Smooth muscle cell of the umbilical artery (primary cell): ENCODE measurements at places on chromosomes 5 and 9. TPM values are rescaled to one million over a fixed set of nuclear protein-coding genes. Genes with fewer than 3 reads are reported as not detected.

Gene CDKN2A
- total RNA-seq: 25.8 and 27.9 TPM in 2 replicates

Gene RIGI
- 7.1 and 12.1 TPM in 2 replicates for total RNA-seq

Gene SGCD
- 12.7 and 31.2 TPM in 2 replicates for total RNA-seq

Gene TSSK1B
- total RNA-seq: 0.30 and 0.46 TPM in 2 replicates

Gene SLC6A18
- not detected in 2 replicates for total RNA-seq

Gene HSPB3
- total RNA-seq: 0.30 TPM in 1 of 2 replicates, not detected in the other

Gene NFIL3
- total RNA-seq: 17.0 and 24.1 TPM in 2 replicates

Gene PCDHB6
- total RNA-seq: 0.14 and 0.30 TPM in 2 replicates

Gene KLF9
- 17.2 and 27.9 TPM in 2 replicates for total RNA-seq

Gene PPP2R2B
- total RNA-seq: 0.18 TPM in 1 of 2 replicates, not detected in the other

Gene KCNN2
- 0.18 and 0.59 TPM in 2 replicates for total RNA-seq

Gene SMU1
- total RNA-seq: 29.0 and 33.6 TPM in 2 replicates

Gene NTRK2
- total RNA-seq: under 0.01 TPM in 2 replicates

Gene MIER3
- 18.1 and 40.6 TPM in 2 replicates for total RNA-seq

Gene MUSK
- under 0.01 TPM in 1 of 2 replicates, not detected in the other for total RNA-seq

Gene SPATA31E1
- not detected in 2 replicates for total RNA-seq

Gene PDZD2
- under 0.01 and 0.05 TPM in 2 replicates for total RNA-seq

Gene CDH18
- 2.7 and 4.1 TPM in 2 replicates for total RNA-seq

Gene SPAG8
- total RNA-seq: 0.55 and 1.2 TPM in 2 replicates

Gene GLRA1
- not detected in 2 replicates for total RNA-seq

Gene ENHO
- total RNA-seq: not detected in 2 replicates

Gene DND1
- total RNA-seq: 0.18 and 0.30 TPM in 2 replicates

Gene PKD2L2
- total RNA-seq: not detected in 2 replicates

Gene NR2F1
- total RNA-seq: 17.2 and 19.9 TPM in 2 replicates

Gene MRNIP
- 11.0 and 14.5 TPM in 2 replicates for total RNA-seq

Gene GFPT2
- total RNA-seq: 233 and 276 TPM in 2 replicates

Gene NOXA1
- 0.18 and 0.30 TPM in 2 replicates for total RNA-seq

Gene ZMAT2
- total RNA-seq: 50.9 and 65.3 TPM in 2 replicates

Gene GALNT12
- 72.3 and 104 TPM in 2 replicates for total RNA-seq

Gene SPATA31D1
- not detected in 2 replicates for total RNA-seq

Gene RICTOR
- 40.0 and 41.3 TPM in 2 replicates for total RNA-seq

Gene F2R
- 15.4 and 32.6 TPM in 2 replicates for total RNA-seq

Gene GHR
- 2.7 and 3.2 TPM in 2 replicates for total RNA-seq

Gene HACD4
- 2.1 and 4.2 TPM in 2 replicates for total RNA-seq

Gene CARD9
- total RNA-seq: 1.8 and 5.3 TPM in 2 replicates
